Anterior cingulate cortex (tissue), 58 donors: ENCODE measurements at places on chromosomes 6 and 20.

DNA sequence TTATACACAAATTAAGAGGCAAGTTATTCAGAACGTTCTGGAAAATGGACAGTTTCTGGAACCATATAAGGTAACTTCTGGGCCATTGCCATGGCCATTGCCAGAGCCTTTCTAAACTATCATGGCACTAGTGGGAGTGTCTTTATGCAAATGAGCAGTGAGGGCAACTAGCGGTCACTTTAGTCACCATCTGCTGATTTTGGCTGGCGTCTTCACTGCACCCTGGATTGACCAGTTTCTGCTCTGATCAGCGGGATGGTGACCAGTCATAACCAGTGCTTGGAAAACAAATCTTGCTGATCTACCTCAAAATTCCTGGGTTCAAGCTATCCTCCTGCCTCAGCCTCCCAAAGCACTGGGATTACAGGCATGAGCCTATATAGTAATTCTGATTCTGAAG is 7.3 kb upstream of the SNTA1 start:
- DNase-seq = no peak

DNA sequence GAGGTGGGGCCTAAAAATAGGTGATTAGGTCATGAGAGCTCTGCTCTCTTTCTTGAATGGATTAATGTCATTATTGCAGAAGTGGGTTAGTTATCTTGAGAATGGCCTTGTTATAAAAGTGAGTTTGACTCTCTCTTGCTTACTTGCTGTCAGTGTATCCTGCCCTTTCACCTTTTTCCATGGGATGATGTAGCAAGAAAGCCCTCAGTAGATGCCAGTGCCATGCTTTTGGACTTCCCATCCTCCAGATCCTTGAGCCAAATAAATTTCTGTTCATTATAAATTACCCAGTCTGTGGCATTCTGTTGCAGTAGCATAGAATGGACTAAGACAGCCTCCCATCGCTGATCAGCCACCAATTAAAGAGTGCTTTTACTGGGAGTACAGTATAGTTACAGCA is 40.1 kb downstream of the UTRN start:
- no peak for DNase-seq

DNA sequence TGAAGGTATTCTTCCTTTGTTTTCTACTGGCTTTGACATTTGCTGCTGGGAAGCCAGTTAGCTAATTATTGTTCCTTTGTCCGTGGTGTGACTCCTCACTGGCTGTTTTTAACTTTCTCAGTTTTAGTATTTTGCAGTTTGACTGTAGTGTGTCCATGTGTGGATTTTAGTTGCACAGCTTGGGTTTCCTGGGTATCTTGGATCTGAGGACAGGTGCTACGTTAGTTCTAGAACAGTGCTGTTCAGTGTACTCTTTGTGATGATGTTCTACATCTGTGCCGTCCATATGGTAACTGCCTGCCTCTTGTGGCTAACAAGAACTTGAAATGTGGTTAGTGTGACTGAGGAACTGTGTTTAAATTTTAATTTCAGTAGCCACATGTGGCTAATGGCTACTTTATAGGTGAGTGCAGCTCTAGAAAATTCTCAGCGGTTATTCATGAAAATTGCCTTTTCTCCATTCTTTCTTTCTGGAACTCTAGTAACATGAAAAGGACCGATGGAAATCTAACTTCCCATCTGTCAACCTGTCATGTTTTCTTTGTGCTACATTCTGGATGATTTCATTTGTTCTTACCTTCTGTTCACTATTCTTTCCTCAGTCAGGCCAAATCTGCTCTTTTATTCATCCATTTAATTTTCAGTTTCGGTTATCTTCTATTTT is 7.4 kb downstream of the SNX9 start:
- DNase-seq = no peak

DNA sequence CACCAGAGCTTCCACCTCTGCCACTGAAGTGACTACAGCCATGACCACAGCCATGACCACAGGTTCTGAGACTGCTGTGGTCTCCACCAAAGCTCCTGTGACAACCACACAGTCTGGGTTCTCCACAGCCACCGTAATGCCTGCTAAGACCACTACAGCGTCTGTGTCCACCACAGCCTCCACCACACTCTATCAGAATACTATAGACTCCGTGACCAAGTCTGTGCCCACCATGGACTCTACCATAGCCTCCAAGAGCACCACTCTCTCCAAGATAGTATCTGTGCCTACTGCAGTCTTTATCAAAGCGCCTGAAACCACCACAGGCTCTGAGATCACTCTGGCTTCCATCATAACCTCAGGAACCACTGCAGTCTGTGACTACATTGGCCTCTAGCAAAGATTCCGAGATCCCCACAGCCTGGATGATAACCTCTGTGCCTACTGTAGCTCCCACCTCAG is 18.3 kb upstream of the MUC21 start:
- DNase-seq = no peak

DNA sequence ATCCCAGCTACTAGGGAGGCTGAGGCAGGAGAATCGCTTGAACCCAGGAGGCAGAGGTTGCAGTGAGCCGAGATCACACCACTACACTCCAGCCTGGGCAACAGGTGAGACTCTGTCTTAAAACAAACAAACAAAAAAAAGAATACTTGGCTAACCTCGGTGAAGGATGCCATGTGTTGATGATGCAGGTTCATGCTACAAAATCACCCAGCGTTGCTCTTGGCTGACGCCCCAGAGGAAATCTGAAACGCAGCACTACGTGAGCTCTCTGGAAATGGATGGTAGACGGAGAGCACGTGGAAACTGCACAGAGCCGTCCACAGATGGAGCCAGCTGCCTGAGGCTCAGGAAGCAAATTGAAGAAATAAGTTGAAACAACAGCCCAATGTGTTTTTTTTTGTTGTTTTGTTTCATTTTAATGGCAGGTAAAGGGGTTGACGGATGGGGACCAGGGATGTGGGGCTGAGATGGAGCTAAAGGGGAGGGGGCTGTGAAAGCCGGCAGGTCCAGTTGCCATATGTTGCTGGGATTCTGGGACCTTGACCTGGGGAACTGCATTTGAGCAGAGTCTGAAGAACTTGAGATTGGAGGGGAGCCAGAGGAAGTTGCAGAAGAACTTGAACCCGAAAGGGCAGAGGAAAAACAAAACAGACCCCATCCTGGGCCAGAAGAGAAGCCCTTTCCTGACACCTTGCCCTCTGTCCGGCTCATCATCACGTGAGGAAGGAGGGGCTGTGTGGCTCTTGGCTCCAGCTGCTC is 12.8 kb upstream of the MANBAL start:
- DNase-seq = no peak

DNA sequence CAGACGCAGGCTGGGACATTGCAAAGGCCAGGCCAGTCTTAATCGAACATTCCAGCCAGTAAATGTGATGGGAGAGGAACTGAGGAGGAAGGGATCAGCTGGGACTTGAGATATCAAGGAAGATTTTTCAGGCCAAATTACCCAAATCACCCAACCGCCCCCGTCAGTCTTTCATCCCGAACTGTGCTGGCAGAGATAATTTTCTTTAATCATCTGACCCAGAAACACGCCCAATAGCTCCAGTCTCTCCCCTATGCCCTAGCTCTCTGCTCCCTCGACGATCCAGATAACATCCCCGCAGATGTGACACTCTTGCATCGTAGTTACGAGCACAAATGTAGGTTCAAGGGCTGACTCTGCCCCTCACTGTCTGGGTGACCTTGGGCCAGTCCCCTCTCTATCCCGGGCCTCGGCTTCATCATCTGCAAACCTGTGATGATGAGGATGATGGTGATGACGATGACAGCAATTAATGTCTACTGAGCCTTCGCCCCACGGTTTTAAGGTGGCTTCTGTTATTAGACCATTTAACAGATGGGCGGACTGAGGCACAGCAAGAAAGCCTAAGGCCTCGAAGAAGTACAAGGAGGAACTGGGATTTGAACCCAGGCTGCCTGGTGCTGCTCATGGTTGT is 118.6 kb downstream of the PREX1 start:
- no peak for DNase-seq

- no peak for DNase-seq
Measured at GRCh38 chr20:50005471-50005981, 22.7 kb downstream of the SNAI1 start.

DNA sequence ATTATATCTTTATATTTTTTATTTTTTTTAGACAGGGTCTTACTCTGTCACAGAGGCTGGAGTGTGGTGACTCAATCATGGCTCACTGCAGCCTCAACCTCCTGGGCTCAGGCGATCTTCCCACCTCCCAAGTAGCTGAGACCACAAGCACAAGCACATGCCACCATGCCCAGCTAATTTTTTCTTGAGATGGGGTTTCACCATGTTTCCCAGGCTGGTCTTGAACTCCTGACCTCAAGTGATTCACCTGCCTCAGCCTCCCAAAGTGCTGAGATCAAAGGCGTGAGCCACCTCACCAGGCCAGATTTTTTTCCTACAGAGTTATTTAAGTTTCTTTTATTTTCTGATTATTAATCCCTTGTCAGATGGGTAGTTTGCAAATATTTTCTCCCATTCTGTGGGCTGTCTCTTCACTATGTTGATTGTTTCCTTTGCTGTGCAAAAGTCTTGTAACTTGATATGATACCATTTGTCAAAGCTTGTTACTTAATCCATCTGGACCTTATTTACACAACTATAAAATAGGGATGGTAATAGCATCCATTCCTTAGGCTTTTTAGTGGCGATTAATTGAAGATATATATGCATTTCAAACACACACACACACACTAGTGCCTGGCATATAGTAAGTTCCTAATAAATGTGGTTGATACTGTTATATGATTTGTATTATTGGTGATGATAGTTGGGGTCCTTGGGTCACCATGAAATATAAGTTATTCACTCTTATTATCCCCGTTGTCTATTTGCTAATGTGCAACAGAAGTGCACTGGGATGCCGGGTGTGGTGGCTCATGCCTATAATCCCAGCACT is 187.1 kb downstream of the BCAS1 start:
- no peak for DNase-seq

DNA sequence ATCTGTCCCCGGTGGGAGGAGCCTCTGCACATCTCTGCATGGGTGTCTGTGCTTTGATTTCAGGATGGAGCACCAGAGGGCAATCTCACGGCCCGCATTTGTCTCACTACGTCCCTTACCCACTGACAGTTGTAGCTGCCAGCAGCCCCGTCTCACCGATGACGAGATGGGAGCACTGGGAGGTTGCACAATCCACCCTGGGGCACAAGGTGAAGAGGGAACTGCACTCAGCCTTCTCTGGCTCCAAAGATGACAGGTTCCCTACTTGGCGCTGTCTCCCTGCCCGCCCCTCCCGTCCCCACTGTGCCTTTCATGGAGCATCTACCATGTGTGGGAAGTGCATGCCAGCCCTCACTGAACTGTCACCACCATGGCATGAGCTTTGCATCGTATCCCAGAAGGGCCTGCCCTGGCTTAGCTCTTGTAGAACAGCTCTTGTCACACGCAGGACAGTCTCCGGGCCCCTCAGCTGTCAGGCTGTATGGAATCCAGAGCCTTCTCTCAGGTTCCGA is 99.9 kb upstream of the PMEPA1 start:
- no peak for DNase-seq
